ENCODE measurements at places on chromosomes 6 and 20. TPM values are rescaled to one million over a fixed set of nuclear protein-coding genes. Genes with fewer than 3 reads are reported as not detected.

Gene CAP2
- total RNA-seq: 49.1 TPM

Gene IL17F
- total RNA-seq: not detected

Gene GPR63
- total RNA-seq: 1.6 TPM

Gene AVP
- total RNA-seq: not detected

Gene PGC
- not detected for total RNA-seq

DNA sequence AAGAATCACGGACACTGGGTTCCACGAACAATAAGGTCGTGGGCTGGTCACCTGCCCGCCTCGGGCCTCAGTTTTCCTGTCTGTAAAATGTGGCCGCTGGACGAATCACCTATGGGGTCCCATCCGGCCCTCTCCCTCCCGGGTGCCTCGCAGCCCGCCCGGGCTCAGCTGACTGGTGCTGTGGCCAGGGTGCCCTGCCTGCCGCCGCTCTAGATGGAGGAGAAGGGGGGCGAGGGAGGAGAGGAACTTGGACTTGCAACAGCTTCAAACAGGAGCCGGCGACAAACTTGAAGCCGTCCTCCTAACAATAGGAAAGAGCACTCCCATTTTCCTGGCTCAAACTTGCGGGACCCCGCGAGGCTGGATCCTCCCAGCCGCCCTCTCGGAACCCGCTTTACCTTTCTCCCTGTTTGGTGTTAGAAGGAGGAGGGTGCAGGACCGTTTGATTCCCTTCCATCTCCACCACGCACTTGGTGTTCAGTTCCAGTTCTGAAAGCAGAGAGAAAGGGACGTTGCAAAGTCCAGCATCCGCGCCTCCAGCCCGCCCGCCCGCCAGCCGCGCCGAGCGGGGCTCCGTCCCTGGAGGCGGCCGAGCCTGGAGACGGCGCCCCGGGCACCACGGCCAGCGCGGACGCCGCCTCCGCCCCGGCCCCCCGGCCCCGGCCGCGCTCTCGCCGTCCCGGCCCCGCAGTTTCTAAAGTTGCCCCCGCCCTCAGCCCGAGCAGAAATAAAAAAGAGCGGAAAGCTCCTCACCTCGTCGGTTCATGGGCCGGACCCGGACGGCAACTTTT lies 584 bp downstream of the KIF13A start:
- DNase-seq: no peak
- H3K4me3 ChIP-seq: peak overlapping the region; percentile 72
- peak overlapping the region; percentile 79 for H3K27ac ChIP-seq
- no peaks in the 10 kb centered on the region for H3K27me3 ChIP-seq
- peaks cover 23% of the 10 kb centered on the region for H3K4me1 ChIP-seq
- no peaks in the 10 kb centered on the region for H3K36me3 ChIP-seq

DNA sequence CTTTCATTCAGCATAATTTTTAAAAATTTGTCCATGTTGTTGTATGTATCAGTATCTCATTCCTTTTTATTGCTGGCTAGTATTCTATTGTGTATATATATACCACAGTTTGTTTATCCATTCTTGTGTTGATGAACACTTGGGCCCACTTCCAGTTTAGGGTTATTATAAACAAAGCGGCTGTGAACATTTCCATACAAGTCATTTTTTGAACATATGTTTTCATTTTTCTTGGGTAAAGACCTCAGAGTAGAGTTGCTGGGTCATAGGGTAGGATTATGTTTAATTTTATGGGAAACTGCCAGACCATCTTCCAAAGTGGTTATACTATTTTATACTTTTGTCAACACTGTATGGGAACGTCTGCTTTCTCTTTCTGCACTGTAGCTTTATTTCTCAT lies 55.3 kb downstream of the RBM24 start:
- no peaks in the 10 kb centered on the region for H3K27me3 ChIP-seq
- DNase-seq: peak; percentile 26
- no peaks in the 10 kb centered on the region for H3K4me1 ChIP-seq
- no peak overlapping the region for H3K4me3 ChIP-seq
- H3K27ac ChIP-seq: no peak overlapping the region
- no peaks in the 10 kb centered on the region for H3K36me3 ChIP-seq

GRCh38 chr20:41748051-41748450 lies 129.9 kb upstream of the CHD6 start:
- no peaks in the 10 kb centered on the region for H3K36me3 ChIP-seq
- no peaks in the 10 kb centered on the region for H3K4me1 ChIP-seq
- H3K27me3 ChIP-seq: no peaks in the 10 kb centered on the region
- no peak for DNase-seq
- H3K27ac ChIP-seq: no peak overlapping the region

DNA sequence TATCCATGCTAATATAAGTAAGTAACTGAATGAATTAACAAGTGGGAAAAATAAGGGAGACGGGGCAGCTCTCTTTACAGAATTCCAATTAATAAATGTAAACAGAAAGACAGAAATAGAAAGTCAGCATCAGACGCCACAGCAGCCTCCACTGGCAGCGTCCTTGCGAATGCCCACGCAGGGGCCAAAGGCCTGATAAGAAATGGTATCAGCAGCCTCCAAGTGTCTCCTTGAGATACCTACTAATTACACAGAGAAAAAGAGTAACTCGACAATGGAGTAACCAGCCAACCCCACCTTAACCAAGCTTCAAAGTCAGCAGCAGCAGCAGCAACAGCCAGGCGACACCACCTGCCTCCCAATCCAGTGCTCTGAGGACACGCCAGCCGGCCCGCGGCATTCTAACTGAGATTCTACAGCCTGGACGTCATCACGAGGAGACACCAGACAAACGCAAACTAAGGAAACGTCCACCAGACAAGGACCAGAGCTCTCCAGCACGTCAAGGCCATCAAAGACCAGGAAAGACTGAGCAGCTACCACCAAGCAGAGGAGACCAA lies 78.8 kb downstream of the TAF4 start:
- H3K27ac ChIP-seq: no peak overlapping the region
- no peaks in the 10 kb centered on the region for H3K27me3 ChIP-seq
- DNase-seq: no peak
- H3K4me1 ChIP-seq: no peaks in the 10 kb centered on the region
- peaks cover 17% of the 10 kb centered on the region for H3K36me3 ChIP-seq
- no peak overlapping the region for H3K4me3 ChIP-seq

- no peaks in the 10 kb centered on the region for H3K27me3 ChIP-seq
- H3K36me3 ChIP-seq: no peaks in the 10 kb centered on the region
- no peak for DNase-seq
- H3K27ac ChIP-seq: no peak overlapping the region
- no peak overlapping the region for H3K4me3 ChIP-seq
Observed at GRCh38 chr6:89987830-89988229, 93.6 kb downstream of the GJA10 start.

DNA sequence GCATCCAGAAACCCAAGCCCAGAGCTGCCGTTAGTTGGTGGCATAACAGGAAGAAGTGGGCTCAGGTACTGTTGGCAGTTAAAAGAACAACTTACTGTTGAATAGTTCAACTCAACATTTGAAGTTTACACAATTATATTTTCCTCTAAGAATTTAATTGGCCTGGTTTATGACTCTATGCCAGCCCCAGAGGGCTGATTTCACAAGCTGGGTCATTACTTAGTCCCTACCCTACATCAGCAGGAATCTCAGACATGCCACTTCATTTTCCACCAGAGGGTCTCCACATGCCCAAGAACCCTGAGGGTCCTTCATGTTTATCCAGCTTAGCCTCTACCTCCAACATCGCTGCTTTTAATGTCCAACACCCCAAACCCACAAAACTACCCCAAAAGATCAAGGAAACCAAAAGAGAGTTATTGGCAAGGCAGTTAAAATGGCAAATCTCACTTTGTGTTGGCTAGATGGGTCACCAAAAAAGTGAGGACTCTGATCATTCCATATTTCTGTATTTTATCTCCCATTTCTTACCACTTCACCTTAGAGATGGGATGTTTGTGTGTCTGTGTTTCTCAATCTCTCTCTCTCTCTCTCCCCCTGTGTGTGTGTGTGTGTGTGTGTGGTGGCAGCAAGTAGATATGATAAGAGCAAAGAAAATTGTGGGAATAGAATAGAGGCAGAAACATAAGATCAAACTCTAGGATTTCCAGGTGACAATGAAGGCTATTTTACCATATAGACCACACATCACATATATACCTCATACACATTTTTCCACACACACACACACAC lies 112.5 kb upstream of the TBX18 start:
- H3K27ac ChIP-seq: no peak overlapping the region
- no peak for DNase-seq
- no peak overlapping the region for H3K4me3 ChIP-seq
- H3K27me3 ChIP-seq: no peaks in the 10 kb centered on the region
- H3K36me3 ChIP-seq: no peaks in the 10 kb centered on the region

DNA sequence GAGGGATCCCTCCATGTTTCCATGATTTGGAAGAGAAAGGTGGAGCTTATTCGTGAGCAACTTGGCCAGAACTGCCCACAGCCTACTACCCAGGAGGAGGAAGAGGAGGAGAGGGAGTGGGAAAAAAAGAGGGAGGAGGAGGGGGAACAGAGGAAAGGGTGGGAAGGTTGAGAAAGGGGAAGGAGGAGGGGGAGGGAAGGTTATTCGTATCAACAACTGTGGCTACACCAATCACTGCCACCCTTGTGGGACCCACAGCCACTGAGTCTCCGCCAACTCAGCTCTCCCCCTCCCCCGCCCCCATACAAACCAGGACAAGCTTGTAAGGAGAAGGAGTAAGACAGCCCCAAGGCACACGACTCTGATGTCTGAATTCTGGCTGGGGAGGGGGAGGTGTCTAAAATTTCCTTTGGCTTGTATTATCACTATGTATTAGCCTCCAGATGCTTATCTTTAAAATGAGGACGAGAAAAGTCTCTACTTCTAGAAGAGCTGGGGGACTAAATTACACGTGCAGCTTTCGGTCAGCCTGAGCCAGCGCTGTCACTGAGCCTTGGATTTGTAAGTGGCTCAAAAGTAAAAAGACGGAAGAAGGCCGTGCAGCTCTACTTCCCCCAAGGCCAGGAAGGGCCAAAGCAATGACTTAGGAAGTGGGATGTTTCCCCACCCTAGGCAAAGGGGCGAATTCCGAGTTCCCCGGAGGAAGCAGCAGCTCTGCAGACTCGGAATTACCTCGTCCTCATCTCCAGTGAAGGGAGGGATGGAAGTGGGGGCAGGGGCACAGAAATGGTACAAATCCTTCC lies 1.0 kb downstream of the FKBP1A start:
- H3K36me3 ChIP-seq: no peaks in the 10 kb centered on the region
- DNase-seq: peak; percentile 30
- H3K4me1 ChIP-seq: peaks cover 29% of the 10 kb centered on the region
- H3K27me3 ChIP-seq: peaks cover 5% of the 10 kb centered on the region

DNA sequence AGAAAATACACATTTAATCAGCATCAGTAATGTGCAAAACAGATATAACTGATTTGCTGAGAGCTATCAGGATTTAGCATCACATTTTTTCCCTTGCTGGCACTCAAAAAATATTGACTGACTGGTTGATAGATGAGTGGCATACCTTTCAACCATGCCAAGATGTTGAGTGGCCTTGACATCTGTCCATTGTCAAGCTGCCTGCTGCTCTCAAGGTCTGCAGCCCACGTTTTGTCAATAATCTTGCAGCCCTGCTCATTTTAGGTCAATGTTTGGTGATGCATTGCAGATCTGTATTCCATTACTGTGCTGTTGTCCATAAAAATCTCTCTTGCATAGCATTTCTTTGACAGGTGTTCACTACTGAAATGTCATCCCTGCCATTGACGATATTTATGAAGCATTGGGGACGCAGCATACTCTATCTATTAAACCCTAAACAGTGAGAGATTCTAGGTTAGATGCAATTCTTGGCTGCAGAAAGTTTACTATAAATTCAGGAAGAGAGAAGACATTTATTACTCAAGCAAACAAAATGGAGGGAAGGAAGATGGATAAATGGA lies 111.6 kb downstream of the BFSP1 start:
- no peaks in the 10 kb centered on the region for H3K27me3 ChIP-seq
- H3K4me1 ChIP-seq: no peaks in the 10 kb centered on the region
- no peak overlapping the region for H3K27ac ChIP-seq
- no peak for DNase-seq
- no peaks in the 10 kb centered on the region for H3K36me3 ChIP-seq
- H3K4me3 ChIP-seq: no peak overlapping the region

DNA sequence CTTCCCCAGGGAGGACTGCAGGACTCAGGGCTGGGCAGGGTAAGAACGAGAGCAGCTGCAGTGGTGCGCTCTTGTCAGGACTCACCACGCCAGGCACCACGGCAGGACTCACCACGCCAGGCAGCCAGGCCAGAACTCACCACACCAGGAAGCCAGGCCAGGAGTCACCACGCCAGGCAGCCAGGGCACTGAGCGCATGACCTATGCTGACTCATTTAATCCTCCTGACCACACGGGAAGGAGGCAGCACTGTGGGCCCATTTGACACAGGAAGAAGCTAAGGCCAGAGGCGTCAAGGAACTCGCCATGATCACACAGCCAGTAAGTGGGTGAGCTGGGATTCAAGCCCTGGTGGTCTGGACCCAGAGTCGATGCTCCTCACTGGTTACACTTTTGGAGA lies 189.3 kb downstream of the PREX1 start:
- H3K36me3 ChIP-seq: no peaks in the 10 kb centered on the region
- no peak overlapping the region for H3K4me3 ChIP-seq
- no peaks in the 10 kb centered on the region for H3K27me3 ChIP-seq
- no peak overlapping the region for H3K27ac ChIP-seq

DNA sequence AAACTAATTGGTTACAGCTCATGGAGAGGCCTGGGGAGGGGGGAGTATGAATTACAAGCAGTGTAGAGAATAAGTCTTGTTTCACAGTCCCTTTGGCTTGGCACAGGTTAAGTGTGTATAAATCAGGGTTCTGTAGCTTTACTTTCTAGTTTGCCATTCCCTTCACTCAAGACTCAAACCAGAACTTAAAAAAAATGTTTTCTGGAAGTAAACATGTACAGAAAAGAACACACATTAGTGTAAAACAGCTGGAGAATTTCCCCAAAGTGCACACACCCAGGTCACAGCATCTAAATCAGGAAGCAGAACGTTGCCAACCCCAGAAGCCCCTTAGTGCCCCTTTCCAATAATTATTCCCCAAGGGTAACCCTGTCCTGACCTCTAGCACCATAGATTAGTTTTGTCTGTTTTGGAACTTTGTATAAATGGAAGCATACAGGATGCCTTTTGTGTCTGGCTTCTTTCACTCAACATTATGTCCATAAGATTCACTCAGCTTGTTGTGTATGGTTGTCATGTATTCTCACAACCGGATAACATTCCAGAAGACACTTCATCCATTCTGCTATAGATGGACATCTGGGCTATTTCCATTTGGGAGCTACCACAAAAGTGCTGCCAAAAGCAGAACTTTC lies 33.7 kb upstream of the SCUBE3 start:
- peaks cover 37% of the 10 kb centered on the region for H3K4me1 ChIP-seq
- H3K27me3 ChIP-seq: no peaks in the 10 kb centered on the region
- no peak overlapping the region for H3K27ac ChIP-seq
- no peak overlapping the region for H3K4me3 ChIP-seq
- H3K36me3 ChIP-seq: no peaks in the 10 kb centered on the region
- no peak for DNase-seq

- no peak for DNase-seq
- peaks cover 48% of the 10 kb centered on the region for H3K36me3 ChIP-seq
Observed at GRCh38 chr6:170578909-170579308, 5.5 kb downstream of the PDCD2 start.

GRCh38 chr6:14477559-14477958 lies 360.0 kb downstream of the CD83 start:
- H3K4me1 ChIP-seq: peaks cover 17% of the 10 kb centered on the region
- no peak for DNase-seq
- peak overlapping the region; percentile 51 for H3K27ac ChIP-seq
- H3K36me3 ChIP-seq: no peaks in the 10 kb centered on the region
- H3K4me3 ChIP-seq: no peak overlapping the region

- H3K4me3 ChIP-seq: no peak overlapping the region
- DNase-seq: no peak
Observed at GRCh38 chr6:158029668-158030230, 48.1 kb downstream of the SYNJ2 start.
